ENCODE measurements at places on chromosomes 13 and 19. TPM values are rescaled to one million over a fixed set of nuclear protein-coding genes. Genes with fewer than 3 reads are reported as not detected.

ZNF829 gene
- 0.35 TPM for total RNA-seq

CBARP gene
- total RNA-seq = 1.9 TPM

PSG11 gene
- total RNA-seq = not detected

KCNRG gene
- not detected for total RNA-seq

GFY gene
- not detected for total RNA-seq

GTF2F1 gene
- total RNA-seq = 44.0 TPM

DNA sequence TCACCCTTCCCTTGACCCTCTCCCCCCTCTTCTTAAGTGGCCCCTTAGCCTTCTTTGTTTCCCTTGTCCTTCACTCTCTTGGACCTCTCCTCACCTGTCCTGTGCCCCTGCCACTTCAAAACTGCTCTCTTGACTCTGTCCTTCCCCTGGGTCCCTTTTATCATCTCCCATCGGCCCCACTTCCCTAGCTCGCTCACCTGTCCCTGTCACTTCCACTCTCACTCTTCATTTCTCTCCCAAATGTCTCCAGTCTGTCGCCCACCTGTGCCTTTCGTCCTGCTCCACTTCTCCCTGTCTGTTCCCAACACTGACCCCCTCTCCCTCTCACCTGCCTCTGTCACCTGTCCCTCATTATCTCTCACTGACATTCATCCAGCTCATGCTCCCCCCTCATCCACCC lies 699 bp downstream of the IFNL1 start:
- DNase-seq = no peak

GRCh38 chr13:45374917-45375316 lies 33.9 kb upstream of the TPT1 start:
- no peak for DNase-seq

DNA sequence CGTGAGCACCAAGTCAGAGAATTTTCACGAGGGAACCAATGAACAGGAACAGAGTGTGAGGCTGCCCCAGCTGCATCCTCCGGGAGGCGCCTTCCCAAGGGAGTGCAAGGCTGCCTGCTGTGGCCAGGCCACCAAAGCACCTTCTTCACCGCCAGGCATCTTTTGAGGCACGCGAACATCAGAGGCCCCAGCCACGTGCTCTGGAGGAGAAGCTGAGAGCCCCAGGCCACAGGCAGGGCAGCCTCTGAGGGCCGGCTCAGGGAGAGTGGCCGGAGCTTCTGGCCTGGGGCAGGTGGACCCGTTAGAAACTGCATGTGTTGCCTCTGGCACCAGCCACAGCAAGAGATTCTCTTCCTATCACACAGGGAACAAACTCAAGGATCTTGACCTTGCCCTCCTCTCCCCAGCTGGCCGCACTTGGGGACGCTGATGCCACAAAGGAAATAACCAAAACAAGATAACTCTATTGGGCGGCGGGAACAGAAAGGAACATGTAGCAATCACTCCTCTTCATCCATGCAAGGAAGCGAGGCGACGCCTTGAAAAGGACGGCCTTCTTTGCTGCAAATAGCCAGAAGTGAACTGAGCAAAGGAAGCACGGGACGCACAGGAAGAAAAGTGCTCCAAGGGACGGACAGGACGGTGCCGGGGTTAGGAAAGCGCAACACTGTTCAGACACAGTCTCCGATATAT lies 19.9 kb downstream of the GAS6 start:
- no peak for DNase-seq

- no peak for DNase-seq
Measured at GRCh38 chr13:62524061-62524460, 1108.4 kb upstream of the PCDH20 start.

DNA sequence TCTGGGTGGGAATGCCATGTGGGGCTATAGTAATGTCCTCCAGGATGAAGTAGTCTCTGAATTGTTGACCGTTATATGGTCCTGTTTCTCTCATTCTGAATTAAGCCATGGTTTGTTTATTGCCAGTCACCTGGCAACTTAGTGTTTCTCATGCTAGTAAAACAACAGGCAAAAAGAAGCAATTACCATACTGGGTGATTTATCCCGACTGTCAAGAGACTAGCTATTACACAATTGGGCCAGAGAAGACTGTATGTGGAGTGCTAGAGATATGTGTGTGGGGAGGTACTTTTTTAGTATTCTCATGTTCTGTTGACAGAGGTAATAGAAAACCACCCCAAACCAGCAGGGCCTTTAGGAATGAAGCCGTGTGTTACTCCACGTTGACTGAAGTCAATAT lies 258.2 kb downstream of the TDRD3 start:
- no peak for DNase-seq

DNA sequence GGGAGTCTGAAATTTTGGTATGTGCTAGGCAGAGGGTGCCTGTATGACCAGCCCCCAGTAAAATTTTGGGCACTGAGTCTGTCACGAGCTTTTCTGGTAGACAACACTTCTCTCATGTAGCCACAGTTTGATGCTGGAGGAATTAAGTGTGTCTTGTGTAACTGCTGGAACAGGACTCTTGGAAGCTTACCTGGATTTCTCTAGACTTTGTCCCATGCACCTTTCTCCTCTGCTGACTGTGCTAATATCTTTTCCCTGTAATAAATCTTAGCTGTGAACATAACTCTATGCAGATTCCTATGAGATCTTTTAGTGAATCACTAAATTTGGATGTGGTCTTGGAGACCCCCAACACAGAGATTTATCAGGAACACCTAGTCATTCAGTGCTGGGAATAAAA lies 13.8 kb downstream of the RNF6 start:
- DNase-seq = no peak

DNA sequence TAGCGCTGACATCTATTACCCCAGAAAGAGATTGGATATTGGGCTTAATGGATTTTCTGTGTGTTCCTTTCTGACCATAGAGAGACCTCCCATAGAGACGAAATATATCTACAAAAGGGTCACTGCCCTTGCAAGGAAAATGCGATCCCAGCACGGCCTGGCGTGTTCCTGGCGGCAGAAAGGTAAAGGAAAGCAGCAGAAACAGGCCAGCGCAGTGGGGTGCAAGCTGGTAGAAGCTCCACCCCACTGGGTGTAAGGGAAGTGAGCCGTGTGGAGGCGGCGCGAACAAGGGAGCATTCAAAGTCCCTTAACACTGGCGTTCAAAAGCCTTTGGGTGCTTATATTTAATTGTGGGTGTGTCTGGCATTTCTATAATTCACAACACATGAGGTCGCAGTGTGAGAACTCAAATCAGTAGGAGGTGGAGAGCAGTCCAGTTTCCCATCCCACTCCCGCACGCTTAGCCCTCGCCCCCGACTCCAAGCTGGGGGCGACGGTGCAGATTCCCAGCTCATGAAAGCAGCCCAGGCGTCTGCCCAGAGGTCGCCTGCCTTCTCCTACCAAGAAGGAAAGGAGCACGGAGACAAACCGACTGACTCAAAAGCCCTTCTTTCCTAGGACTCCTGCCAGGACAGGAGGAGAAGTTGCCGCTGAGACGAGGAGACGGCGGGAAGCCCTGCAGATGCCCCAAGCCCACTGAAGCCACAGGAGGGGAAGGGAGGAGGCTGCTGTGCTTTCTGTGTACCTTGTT lies 478.4 kb downstream of the FOXO1 start:
- no peak for DNase-seq

DNA sequence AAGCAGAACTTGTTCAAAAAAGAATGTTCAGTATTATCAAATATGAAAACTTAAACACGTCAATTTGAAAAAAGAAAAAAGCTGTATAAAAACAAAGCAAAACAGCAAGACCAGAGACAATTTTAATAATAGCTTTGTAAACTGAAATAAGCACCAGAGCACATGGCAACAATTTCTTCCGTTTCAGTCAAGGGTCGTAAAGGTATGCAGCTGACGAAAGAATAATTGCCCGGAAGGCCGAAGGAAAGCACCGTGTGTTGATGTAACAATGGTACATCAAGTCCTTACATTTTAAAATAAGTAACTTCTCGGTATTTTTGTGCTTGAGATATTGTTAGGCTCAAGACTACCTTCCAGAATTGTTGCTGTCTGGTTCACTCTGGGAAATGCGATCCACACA lies 1.7 kb downstream of the PROSER1 start:
- no peak for DNase-seq

DNA sequence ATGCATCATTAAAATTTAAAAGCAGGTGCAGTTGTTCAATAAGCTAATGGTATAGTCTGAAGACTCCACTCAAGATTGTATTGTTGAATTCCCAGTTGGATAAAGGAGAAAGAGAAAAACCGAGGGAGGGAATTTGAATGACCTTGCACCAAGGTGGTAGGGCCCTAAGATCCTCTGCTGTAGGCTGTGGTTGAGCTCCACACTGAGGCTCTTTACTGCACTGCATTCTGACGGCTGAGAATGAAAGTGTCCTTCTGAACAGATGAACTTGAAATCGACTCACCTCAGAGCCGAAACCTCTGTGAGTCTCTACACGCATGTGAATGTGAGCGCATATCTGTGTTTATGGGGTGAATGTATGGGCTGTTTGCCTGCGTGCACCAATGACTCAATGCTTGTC lies 388.9 kb upstream of the DACH1 start:
- no peak for DNase-seq

GRCh38 chr13:56351041-56351440 lies 789.7 kb upstream of the PRR20A start:
- peak; percentile 63 for DNase-seq

DNA sequence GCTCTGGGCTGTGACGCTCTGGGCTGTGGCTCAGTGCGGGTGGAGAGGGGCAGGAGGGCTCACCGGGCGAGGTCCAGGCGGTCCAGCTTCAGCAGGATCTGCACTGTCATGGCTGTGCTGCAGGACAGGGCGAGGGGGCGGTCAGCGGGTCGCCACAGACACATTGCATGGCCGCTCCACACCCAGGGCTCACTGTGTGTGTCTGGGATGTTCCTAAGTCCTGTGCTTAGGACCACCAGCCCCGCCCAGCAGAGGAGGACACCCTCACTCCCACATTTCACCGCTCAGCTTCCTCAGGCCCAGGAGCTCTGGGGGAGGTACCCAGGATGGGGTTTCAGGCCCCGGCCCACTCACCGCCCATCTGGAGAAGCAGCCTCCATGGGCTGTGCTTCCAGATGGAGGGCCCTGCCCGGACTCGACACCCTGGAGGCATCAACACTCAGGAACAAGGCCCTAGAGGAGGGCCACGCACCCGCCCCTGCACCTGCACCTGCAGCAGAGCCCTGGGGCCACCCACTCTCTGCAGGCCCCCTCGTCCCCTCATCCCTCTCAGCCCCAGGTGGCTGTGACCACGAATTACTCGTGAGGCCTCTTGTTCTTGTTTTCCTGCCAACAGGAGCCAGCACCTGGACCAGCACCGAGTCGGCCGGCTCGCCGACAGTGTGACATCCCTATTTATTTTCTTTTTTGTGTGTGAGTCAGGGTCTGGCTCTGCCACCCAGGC lies 9.7 kb upstream of the CERS1 start:
- no peak for DNase-seq

DNA sequence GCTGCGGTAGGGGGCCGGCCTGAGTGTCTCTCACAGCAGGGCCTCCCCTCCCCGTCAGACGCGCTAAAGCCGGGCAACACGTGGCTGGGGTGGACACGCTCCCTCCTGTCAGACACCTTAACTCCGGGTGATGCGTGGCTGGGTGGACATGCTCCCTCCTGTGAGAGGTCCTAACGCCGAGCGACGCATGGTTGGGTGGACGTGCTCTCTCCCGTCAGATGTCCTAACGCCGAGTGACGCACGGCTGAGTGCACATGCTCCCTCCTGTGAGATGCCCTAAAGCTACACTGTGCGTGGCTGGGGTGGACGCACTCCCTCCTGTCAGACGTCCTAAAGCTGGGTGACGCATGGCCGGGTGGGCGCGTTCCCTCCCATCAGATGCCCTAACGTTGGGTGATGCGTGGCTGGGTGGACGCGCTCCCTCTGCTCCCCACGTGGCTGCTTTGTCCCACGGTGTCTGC lies 126.1 kb upstream of the MCF2L start:
- DNase-seq = no peak
